ENCODE measurements at places on chromosomes 2 and 18.

- no peak for DNase-seq
These were observed 184.4 kb downstream of the MYO3B start for GRCh38 chr2:170362313-170362870.

GRCh38 chr2:229133155-229133772, 137.8 kb downstream of the PID1 start:
- peak; percentile 73 for DNase-seq

DNA sequence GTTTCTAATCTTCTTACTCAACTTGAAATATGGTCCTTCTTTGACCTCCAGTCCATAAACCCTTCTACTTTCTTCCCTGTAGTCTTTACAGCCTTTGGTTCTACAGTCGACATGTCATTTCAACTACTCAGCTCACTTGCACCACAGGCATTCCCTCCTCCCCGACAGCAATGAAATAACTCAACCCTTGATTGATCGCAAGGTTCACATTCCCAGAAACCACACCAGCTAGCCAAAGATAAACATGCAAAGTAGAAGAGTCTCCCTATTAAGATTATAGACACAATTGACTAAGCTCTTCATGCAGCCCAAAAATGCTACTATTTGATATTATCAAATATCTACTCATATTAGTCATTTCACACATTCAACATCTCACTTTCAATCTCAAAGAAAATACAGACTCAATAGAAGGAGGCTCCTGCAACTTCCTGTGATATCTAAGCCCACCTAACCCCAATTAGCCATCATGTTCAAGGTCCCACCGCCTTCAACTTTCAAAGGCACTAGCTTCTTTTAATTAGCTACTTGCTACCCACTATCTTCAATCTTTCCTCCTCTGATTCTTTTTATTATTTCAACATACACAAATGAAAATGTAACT, 50.8 kb downstream of the RTTN start:
- DNase-seq, result peak; percentile 39

- no peak for DNase-seq
These were observed 38.2 kb downstream of the LPIN2 start for GRCh38 chr18:2974731-2975130.

- no peak for DNase-seq
These were observed 1550.8 kb upstream of the PIK3C3 start for GRCh38 chr18:40404284-40404683.

DNA sequence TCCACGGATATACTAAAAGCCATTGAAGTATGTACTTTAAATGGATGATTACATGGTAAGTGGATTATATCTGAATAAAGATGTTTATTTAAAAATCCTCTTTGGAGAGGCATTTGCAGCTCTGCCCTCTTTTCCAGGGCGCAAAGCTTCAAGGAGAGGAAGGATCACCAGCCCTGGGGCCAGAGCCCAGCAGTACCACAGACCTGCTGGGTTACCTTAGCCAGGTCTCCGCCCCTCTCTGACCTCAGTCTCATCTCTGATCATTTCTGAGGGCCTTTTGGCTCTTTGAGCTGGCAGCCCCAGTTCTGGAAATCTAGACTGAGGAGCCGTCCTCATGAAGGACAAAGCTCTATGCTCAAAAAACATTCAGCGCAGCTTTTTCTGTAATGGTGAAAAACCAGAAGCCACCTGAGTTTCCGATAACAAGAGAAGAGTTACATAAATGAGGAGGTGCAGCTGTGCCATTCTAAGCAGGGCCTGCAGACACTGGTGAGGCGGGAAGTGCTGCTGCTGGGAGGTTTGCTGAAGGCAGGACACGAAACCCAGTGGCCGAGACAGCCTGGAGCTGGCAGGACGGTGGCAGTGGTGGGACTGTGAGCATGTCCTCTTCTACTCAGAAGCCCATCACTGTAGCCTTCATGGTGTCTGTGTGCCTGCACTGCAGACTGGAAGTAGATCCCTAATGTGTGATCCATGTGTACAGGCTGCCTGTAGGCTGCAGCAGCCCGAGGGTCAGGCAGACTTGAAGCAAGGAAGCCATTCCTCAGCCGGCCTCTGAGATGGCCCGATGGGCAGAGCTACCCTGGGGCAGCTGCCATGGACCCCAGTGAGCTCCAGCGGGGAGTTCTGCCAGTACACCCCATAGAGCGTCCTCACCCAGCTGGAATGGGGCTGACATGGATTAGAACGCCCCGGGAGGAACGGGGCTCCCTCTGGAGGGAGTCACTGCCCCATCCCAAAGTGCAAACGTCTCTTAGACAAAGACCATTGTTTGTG, 27.7 kb downstream of the ADRA2B start:
- no peak for DNase-seq

DNA sequence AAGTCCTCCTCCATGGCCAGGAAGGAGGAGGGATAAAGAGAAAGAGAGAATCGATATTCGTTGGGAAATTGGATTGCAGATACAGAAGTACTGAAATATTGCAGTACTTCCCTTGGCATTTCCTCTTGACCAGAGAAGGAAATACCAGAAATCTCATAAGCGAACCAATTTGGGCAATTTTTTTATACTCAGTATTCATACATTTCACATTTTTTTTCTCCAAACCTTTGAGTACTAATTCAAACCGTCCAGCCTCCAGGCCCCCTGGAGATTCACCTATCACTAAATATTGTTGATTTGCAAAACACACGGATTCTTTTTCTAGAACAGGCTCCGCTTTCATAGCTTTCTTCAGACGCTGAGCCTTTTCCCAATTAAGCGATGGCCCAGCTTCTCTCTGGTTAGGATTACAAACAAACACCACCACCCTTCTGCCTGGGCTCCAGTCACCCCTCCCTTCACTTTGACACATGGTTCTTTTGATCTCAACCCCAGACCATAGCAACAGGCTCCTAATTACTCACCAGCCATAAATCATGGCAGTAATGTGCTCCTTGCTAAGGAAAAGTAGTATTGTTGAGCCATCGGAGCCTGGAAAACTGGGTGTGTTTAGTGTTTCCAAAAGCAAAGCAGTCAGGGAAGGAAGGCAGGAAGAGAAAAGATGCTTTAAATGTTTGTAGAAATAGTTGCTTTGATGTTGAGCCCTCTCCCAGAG, 138.4 kb upstream of the CCDC68 start:
- DNase-seq, result peak; percentile 40
